GM19239 (cell line): ENCODE measurements at places on chromosomes 7 and 10.

GRCh38 chr10:60974463-60975149 is 30.6 kb upstream of the RHOBTB1 start:
- DNase-seq, result no peak

DNA sequence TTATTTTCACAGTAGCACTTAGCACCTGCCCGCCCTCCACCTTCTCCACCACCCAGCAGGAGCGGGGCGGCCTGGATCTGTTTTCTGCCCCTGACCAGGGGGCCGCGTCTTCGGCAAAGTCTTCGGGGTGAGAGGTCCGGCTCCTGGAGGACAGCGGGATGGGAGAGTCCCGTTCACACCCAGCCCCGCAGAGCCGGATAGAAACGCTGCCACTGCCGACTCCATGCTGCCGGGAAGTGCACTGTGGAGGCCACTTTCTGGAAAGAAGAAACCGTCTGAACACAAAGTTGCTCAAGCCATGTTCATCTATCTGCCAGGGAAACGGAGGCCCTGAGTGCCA is 14.5 kb upstream of the ZNF273 start:
- DNase-seq, result no peak

DNA sequence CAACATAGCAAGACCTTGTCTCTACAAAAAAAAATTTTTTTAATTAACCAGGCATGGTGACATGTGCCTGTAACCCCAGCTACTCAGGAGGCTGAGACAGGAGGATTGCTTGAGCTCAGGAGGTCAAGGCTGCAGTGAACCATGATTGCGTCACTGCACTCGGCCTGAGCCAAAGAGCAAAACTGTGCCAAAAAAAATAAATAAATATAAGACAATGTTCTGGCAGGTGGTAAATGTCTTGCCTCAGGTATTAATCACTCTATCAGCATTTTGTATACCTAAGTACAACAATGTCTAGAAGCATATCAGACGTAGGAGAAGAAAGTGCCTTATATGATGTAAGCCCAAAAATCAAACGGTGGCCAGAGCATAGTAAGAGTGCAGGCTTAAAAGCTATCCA is 427.8 kb upstream of the C7orf33 start:
- DNase-seq, result no peak

GRCh38 chr10:12971001-12971788 is 30.3 kb downstream of the CCDC3 start:
- no peak for DNase-seq
